ENCODE measurements at places on chromosomes 2 and 18. TPM values are rescaled to one million over a fixed set of nuclear protein-coding genes. Genes with fewer than 3 reads are reported as not detected.

The SCYGR7 gene
- not detected for total RNA-seq

The COMMD1 gene
- total RNA-seq: 49.9 TPM

The RUFY4 gene
- total RNA-seq: not detected

The PRSS56 gene
- total RNA-seq: 2.5 TPM

The APLF gene
- 5.3 TPM for total RNA-seq

All from myocyte (in vitro differentiated cells).